ENCODE measurements at places on chromosomes 11 and 22.

DNA sequence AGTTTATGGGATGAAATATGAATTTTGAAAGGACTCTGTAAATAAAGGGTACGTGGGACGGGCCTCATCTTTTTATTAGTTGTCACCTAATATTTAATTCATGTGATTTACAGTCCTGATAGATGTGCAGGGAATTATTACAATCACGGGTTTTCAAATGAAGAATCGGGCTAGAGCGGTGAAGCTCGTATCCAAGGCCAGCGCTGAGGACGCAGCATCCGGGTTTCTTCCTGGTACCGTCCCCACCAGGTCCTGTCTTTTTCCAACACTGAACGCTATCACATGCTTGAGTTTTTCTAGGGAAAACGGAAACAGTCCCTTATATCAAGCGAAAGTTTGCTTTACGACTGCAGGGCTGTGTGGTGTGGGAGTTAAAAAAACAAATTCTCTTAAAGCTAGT lies 787 bp downstream of the SMDT1 start:
- DNase-seq: no peak

GRCh38 chr22:40597526-40598430 lies 38.7 kb downstream of the MRTFA start:
- no peak for DNase-seq

GRCh38 chr11:8807544-8808225 lies 103.3 kb upstream of the AKIP1 start:
- no peak for DNase-seq

DNA sequence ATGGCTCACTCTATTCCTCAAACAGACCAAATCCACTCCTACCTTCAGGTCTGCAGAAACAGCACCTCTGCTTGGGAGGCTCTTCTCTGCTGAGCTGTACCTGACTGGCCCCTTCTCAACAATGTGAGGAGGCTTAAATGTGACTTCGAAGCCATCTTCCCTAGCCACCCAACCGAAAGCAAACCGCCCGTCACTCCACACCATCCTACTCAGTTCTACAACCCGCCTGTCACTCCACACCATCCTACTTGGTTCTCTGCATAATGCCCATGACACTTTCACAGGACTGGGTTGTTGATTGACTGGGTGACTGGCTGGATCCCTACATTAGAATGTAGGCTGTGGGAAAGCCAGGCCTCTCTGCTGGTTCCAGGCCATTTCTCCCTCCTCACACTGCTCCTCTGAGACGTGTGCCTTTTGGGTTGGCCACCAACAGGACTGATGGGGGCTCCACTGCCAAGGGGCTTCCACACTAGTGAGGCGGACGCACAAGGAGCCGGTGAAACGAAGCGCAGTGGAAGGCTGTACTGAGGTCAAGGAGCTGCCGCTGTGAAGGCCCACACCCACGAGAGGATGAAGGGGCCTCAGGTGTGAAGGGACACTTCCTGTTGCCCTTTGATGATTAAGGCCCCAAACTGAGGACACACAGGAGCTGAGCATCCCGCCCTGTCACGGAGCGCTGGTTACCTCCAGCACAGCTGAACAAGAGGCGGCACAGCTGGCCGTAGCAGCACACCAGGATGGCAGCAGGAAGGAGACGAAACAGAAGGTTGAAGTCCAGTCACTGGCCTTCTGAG lies 47.5 kb upstream of the SPATA19 start:
- no peak for DNase-seq

DNA sequence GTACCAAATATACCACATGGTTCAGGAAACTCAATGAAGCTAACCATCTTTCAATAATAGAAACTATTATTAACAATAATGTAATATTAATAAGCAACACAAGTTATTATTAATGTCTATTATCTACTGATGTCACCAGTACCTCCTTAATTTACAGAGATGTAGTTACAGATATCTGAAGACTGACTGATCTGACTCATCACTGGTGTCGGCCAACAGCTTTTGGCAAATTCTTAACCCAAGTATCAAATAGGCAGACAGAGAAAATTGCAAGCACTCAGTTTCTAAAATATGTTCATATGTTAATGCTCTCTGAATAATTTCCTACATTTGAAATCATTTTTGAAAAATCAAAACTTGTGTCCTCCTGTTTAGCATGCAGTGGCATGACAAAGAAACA lies 100.4 kb upstream of the DDI1 start:
- no peak for DNase-seq

GRCh38 chr11:107740271-107740670 lies 28.4 kb upstream of the SLN start:
- no peak for DNase-seq

DNA sequence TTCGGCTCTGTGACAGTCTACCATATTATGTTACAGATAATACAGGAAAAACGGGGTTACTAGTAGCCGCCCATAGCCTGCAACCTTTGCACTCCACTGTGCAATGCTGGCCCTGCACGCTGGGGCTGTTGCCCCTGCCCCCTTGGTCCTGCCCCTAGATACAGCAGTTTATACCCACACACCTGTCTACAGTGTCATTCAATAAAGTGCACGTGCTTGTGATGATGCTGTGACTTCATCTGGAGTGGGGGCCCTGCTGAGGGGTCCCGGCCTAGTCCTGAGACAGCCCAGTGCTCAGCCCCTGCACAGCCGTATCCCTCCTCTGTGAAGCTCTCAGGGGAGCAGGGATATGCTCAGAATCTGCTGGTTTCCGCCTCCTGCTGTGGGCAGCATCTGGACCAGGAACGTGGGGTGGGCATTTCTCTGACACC lies 1.2 kb downstream of the IFITM1 start:
- no peak for DNase-seq

DNA sequence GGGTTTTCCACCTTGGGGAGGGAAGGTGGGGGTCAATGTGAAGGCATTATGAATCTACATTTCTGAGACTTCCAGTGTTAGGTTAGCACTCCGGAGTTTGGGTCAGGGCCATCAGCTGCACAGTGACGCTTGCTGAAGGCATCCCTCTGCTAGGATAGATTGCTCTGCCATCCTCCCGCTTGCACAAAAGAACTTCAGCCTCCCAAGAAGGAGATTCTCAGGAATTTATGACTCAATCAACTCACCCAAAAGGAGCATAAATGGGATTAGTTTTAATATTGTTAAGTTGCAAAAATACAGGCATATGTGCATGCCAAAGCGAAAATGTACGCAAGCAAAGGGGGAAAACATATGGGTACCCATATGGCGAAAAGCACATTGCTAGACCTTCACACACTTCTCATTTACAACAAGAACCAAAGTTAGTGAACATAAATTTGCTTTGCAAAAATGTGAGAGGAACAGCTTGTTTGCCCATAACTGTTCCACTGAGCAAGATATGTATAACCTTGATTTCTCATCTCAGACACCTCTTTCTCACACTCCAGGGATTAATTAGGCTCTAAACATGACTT lies 1013.0 kb downstream of the OPCML start:
- DNase-seq: no peak
